ENCODE measurements at places on chromosomes 1 and 21.

DNA sequence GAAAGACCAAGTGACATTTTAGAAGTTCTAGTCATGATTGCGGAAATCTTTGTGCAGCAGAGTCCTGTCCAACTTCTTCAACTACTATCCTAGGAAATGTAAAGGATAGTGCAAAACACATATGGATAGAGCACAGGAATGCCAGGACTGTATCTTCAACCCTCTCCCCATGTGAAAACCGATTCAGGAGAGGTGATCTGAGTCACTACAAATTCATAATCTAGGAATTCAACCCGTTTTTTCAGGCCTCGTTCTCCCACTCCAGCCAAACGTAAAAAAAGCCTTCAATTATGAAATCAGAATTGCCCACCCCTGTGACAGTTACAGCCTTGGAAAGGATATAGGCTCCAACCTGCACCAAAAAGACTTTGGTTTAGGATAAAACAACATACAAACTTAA lies 52.9 kb upstream of the RGS1 start:
- DNase-seq, result no peak

DNA sequence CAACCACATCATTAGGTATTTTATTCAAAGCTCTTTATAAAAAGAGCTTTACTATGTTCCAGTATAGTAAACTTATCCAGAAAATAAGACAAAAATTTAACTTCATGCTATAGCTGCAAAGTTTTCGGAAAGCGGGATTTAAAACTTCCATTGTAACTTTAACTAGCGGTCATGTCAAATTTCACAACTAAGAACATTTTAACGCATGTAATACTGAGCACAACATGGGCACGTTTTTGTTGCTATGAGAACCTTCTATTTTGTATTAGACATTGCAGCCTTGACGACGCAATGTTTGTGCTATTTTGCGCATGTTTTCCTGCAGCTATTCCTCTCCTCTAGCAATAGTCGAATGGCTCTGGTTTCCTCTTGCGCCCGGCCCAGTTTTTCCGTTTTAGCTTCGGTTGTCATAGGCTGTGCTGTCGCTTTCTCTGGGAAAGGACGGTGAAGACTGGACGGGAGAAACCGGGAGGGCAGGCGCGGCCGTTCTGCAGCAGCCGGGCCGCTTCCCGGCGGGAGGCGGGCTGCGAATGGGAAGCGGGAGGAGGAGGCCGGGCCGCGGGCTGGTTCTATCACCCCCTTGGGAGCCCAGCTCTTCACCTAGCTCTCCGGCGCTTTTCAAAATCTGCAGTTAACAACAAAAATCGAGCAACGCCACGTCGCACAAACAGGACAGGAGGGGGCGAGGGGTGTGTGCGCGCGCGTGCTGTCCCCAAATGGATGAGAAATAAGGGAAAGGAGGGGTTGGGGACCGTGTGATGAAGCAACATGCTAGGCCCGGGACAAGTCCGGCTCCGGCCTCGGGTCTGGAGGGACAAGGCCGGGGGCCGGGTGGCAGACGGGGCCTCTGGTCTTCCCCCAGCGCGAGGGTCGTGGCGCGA lies 105.3 kb upstream of the HNRNPU start:
- peak; percentile 84 for DNase-seq

DNA sequence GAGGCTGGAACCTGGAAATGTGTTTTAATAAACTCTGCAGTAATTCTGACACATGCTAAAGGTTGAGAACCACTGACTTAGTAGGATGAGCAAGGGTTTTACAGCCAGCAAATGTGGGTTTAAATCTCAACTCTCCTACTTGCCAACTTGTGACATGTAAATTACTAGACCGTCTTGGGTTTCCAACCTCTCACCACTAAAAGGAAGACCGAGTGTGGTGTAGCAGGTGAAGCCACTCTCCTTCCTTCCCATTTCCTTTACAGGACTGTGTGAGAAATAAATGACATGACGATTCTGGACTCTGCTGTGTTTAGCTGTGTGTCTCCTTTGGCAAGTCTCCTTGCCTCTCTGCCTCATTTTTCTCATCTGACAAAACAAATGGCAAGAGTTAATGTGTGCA lies 49.5 kb upstream of the DNAJC6 start:
- no peak for DNase-seq

DNA sequence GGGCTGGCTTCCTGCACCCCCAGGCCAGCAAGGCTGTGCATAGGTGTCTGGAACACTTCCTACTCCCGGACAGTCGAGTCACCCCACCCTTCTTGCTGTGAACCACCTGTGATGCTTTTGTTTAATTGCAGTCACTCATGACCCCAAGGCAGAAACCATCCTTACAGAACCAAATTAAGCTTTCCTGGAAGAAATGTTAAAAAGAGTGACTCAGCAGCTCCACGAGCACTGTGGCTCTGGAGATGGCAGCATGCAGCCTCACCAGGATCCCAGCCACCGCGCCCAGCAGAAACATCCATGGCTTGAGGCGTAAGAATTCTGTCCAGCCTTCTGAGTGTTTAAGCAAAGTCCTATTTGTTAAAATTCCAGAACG lies 28.8 kb downstream of the SNAP47 start:
- DNase-seq, result no peak

DNA sequence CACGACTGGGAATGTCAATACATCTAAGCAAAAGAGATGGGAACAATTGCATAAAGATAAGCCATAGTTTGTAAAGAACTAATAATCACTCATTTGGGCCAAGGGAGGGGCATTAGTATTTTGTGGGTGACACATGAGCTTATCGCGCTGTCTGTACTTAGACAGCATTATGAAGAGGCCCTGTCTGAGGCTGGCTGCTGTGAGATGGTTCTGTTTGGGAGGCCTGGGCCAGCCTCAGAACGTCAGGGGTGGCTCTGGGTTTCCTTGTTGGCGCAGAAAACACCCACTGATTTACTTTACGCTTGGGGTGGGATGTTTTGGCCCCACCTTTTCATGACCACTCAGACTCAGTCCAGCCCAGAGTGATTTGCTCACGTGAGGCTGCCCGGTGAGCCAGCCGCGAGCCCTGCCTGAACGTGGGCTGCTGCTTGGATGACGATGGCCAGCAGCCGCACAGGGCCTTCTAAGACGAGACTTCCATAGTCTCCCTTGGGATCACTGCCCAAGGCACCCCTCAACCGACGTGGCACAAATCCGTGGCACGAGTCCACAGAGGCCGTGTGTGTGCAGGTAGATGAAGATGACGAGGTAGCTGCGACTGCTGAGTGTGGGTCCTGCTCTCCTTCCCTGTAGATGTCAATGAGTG lies 18.7 kb downstream of the UMODL1 start:
- DNase-seq, result no peak

DNA sequence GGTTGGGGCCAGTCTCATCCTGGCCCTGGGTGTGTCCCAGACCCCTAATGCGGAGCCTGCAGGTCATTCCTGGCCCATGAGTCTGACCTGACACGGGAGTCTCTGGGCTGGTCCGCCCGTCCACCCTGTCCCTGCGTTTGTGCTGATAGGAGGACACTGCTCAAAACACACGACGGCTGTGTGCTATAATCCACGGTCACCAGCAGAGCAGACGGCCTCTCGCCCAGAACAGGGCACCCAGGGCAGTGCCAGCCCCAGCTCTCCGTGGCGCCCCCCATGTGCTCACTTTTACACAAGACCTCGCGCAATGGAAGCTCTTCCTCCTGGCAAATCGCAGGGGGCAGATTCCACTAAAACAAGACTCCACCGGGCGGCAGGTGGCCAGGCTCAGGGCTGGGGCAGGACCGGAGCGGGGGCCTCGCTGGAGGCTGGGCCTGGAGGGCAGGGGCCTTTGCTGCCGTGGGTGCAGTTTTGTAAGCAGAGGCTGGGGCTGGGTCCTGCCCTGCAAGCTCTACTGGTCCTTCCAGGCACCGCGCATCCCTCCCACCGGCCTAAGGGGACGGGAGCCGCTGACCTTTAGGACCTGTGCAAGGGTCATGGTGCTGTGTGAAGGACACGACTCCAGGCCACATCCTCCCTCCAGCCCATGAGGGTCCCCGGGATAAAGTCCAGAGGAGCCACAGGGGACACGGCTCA lies 10.6 kb upstream of the SLC19A1 start:
- DNase-seq, result no peak

DNA sequence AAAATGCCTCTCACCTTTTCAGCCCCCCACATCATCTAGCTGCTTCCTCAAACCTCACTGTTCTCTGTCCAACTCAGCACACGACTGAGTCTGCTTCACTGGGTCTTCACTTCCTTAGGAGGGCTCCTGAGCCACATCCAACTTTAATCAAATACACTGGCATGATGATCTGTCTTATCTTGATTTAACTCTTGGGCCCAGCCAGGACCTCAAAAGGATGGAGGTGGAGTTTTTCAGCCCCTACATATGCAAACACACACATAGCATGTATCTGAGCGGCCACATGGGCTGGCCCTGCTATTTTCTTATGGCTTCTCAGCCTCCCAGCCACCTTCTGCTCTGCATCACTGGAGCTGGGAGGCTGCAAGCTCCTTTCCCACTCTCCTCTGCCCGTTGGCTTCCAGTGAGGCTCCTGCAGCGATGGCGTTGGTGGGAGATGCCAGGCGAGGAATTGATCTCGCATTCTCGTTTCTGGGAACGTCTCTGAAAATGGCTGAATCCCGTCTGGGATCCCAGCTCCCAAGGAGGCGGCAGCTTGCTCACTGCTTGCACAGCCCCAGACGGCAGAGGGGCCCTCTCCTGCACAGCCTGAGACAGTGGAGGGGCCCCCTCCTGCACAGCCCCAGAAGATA lies 1.8 kb upstream of the PRXL2B start:
- no peak for DNase-seq
